ENCODE measurements at places on chromosomes 1 and 21.

DNA sequence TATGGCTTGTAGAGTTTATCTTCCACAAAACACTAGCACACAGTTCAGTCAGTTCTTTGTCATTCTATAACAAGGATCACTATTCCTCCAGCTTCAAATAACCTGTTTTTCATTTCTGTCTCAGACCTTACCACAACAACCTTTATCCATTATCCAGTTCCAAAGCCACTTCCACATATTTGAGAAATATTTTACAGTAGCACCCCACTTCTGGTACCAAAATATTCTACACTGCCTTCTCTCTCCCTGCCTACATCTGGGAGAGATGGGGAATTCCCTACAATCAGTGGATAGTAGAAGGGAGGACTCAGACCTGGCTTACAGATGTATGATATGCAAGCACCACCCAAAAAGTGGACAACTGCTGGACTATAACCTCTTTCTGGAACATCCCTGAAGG is 651.4 kb downstream of the ADGRL2 start:
- no peak for DNase-seq

- DNase-seq, result no peak
Measured at GRCh38 chr1:239899747-239900146, 191.9 kb upstream of the FMN2 start.

GRCh38 chr1:31624309-31624708 is 6.8 kb downstream of the HCRTR1 start:
- DNase-seq, result no peak

DNA sequence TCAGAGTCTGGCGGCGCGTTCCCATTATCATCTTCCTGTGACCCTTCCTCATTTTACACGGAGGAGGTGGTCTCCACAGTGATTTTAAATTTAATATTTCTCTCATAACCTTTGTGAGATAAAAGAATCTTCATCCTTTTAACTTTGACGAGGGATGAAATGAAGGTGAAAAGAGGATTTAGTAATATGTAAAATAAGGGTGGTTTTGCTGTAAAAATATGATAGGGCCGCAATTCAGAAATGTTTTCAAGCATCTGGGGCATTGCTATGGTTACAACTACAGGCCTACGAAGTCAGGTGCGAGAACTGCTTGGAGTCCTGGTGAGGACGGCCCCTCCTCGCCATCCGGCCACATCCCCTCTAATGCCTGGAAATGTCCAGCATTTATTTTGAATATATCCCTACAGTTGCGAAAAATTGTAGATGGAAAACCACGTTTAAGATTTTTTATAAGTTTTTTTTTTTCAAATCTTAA is 422 bp upstream of the RSBN1 start:
- peak; percentile 47 for DNase-seq

DNA sequence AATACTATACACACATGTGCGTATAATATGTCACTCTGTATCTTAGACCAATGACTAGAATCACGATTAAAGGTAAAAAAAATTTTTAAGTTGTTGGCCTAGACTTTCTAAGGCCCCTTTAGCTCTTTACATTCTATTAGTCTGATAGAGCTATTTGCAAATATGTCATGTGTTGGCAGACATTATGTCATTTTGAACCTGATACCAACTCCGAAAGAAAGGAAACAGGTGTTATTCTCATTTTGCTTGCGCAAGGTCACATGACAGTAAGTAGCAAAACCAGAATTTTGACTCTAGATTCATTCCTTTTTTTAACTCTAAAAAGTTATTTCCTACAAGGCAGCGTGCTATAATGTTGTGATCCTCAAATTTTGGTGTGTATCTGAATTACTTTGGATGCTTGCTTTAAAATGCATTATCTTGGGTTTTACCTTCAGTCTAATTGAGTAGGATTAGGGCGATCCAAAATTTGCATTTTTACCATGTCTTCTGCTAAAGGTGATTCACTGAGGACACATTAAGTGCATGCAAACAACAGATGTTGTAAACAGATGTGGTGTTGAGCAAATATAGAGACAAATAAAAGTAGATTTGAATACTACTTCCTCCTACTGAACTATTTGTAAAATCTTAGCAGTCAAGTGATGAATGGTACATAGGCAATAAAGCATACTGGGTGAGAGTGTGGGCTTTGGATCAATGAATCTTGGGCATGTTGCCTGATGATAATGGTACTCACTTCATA is 63.5 kb upstream of the KIAA1614 start:
- no peak for DNase-seq

DNA sequence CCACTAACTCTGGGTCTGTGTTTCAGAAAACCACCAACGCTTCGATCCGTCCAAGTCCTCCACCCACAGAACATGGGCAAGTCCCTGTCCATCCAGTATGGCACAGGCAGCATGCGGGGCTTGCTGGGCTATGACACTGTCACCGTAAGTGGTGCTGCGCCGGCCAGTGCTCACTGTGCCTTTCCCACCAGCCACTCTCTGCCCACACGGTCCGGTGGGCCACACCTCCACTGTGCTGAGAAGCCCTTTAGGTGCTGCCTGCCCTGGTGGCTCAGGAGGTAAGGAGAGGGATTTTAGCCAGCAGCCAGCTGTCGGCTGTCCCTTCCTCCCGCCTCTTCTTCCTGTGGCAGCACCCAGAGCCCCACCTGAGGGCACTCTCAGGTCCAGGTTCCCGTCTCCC is 33.9 kb downstream of the PROK1 start:
- no peak for DNase-seq

GRCh38 chr1:65197636-65198035 is 49.6 kb downstream of the AK4 start:
- DNase-seq, result no peak

- DNase-seq, result peak; percentile 68
Measured at GRCh38 chr1:56645677-56646305, 677 bp downstream of the PRKAA2 start.

DNA sequence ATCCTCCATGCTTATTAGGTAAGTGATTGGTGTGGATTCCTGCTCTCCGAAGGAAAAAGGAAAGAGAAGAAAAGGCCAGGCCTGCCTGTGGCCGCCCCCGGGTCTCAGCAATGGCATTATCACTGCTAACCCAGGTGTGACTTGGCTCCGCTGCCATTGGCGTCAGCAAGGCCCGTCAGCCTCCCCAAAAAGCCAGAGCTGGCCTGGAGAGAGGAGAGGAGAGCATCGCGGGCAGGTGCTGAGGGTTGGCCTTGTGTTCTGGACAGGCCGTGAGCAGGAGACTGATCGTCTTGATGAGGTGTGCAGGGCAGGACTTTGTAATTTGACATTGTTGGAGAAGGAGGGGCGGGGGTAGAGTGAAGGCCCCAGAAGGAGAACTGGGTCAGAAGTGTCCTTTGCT is 186.4 kb downstream of the CAMTA1 start:
- no peak for DNase-seq

DNA sequence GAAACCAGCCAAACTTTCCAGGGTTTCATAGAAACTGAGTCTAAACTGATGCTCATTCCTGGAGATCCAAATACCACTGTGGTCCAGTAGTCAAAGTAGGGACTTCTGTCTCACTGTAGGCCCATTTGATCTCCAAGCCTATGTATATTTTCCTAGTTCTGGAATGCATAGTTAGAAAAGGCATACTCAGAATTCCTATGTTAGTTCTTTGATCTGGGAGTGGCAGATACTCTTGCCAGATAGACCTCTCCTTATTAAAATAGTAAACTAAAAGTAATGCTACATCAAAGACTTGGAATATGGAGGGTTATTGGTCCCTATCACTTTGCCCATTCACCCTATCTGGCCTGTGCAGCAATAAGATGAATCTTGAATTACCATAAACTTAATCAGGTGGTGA is 10.4 kb upstream of the SGIP1 start:
- DNase-seq, result no peak

DNA sequence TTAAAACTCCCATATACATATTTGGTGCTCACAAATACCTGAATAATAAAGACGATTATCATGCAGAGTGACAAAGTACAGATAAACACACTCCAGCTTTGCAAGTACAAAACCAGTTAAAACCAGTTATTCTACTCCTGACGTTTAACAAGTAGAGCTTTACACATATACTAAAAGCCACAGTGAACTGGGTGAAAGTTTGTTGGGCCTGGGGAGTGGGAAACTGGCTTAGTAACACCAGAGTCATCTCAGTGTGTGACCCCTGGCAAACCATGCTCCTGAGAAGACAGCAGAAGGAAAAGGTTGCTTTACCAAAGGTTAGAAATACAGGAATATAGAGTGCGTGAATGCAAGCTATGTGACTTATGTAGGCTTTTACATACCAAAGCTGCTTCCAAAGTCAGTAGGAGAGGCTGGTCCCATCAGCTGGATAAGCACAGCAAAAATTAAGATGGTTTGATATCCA is 148.1 kb downstream of the NRIP1 start:
- no peak for DNase-seq

- peak; percentile 49 for DNase-seq
Measured at GRCh38 chr1:154352245-154352580, 26.9 kb downstream of the ATP8B2 start.

- DNase-seq, result peak; percentile 78
Measured at GRCh38 chr1:183215076-183215720, 29.1 kb downstream of the LAMC2 start.

DNA sequence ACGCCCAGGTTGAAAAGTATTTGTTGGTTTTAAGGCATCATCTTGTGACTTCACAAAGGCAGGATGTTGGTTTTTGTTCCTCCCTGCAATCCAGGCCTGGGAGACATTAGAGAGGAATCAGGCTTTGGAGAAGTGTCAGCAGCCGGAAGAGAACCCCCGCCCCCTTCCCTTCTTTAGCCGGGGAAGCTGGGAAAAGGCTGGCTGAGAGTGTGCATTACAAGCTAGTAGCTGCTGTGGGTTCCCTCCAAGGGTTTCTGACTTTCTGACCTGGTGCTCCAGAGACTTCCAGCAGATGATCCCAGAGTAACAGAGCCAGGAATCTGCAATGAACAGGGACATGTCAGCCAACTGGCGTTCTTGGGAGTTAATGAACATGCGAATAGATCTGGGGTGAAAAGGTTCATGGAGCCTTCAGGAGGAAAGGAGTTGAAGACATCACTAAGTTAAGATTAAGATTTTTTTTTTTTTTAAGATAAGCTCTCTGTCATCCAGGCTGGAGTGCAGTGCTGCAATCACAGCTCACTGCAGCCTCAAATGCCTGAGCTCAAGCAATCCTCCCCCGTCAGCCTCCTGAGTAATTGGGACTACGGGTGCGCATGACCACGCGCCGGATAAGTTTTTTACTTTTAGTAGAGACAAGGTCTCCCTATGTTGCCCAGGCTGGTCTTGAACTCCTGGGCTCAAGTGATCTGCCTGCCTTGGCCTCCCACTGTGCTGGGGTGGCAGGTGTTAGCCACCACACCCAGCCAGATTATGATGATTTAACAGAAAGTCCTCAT is 7.5 kb downstream of the DISP3 start:
- peak; percentile 49 for DNase-seq

GRCh38 chr1:221336126-221336525 is 405.8 kb downstream of the DUSP10 start:
- DNase-seq, result no peak

DNA sequence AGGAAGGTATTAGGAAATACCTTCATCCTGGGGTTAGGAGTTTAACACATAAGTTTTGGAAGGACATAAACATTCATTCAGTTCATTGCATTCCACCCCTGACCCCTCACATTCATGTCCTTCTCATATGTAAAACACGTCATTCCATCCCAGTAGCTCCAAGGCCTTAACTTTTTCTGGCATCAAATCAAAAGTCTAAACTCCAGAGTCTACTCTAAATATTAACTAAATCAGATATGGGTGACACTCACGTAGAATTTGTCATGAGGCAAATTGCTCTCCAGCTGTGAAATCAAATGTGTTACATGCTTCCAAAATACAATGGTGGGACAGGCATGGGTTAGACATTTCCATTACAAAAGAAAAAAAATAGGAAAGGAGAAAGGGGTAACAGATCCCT is 298.2 kb upstream of the LRRC7 start:
- DNase-seq, result no peak

Data from NCI-H82 (cell line).